Stimulated activated CD8-positive, alpha-beta memory T cell treated with anti-CD3 and anti-CD28 coated beads, Interleukin-2, amount 100 ng/mL, for 1 hour (primary cell): ENCODE measurements at places on chromosomes 7 and 10.

DNA sequence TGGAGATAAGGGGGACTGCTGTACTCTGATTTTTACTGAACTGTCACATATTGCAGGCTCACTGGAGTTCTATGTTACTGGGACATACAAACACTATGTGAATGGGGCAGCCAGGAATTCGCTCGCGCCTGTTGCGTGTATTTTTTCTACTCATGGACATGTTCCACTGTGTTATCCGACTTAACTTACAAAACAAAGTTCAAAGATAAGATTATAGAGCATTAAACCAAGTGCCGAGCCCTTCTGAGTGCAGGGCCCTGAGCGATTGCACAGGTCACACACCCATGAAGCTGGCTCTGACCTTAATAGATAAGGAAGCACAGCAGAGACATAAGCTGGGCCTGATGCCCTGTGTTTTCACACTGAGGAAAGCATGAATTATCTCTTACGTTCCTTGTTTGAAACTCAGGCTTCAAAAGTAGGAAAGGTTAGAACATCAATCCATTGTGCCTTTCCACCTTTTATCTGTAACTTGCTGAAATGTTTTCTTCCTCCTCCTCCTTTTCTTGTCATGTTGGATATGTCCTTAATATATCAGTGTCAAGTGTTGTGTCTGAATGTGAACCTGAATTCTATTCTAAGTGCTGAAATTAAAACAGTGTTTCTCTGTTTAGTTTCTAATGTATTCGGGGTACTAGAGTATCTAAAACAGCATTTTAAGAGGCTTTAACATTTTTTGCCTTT, 273.8 kb downstream of the AUTS2 start:
- DNase-seq, result no peak

- no peak for DNase-seq
Observed at GRCh38 chr10:121788717-121789116, 139.1 kb downstream of the ATE1 start.

DNA sequence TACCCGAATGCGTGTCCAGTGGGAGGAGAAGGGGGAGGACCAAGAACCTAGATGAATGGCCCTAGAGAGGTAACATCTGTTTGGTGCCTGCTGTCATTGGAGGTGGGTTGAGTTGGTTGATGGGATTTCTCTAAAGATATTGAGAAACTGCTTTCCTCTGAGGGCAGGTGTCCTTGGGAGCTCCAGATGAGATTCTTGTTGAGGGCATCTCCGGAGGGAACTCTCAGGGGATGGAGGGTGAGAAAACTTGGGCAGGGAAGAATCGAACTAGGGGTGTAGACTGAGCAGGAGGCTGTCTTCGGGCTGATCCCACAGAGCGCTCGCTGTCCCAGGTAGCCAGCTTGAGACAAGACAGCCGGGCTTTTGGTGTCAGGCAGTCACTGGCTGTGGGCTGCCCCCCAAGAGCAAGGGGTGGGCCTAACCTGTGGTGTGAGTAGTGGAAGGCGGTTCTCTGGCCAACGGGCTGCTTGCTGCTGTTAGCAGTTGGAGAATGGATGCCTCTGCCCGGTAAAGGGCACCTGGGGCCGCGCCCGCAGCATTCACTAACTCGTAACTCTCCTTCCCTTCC, 3.7 kb downstream of the IRF5 start:
- no peak for DNase-seq

- DNase-seq, result no peak
Observed at GRCh38 chr7:88927-89231, 103.5 kb upstream of the FAM20C start.

DNA sequence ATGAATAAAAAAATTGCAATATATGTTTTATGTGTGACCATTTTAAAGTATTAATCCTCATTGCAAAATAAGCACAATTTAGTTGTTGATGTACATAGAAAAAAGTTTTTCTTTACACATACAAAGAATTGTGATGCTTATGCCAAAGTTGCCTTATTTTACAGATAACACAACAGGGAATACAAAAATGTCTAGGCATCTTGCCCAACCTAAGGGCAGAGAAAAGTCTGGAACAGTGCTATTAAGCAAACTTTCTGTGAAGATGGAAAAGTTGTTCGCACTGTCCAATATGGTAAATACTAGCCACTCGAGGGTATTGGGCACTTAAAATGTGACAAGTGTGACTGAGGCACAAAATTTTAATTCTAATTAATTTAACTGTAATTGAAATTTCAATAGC, 190.2 kb upstream of the HGF start:
- no peak for DNase-seq

DNA sequence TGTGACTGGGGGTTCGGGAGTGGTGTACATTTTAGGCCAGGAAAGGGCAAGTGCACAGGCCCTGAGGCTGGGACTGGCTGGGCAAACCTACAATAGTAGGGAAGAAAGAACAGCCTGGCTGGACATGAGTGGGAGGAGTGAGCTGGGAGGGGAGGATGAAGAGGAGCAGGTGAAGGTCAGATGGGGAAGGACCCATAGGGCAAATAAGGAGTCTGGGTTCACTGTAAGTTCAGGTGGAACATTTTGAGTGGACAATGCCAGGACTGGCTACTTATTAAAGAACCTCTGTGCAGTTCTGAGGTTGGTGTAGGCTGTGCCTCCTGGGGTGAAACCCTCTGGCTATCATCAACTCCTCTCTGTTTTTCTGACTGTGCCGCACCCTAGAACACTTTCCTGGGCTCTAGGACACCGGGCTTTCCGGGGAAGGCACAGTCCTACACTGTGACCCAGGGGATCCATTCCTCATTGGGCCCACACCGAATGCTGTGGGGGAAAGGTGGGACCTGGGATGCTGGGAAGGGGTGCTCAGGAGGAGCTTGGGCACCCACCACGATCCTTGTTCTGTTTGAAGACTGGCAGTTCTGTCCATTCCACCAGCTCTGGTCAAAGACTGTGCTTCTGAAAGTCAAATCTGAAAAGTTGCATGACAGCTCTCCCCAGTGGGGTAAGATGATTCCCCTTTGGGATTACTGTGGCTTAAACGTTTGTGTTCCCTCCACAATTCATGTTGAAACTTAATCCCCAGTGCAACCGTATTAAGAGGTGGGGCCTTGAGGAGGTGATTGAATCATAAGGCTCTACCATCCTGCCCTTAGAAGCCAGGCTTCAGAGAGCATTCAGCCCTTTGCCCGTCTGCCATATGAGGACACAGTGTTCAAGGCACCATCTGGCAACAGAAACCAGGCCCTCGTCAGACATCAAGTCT, 4.0 kb upstream of the MMP21 start:
- DNase-seq, result no peak

DNA sequence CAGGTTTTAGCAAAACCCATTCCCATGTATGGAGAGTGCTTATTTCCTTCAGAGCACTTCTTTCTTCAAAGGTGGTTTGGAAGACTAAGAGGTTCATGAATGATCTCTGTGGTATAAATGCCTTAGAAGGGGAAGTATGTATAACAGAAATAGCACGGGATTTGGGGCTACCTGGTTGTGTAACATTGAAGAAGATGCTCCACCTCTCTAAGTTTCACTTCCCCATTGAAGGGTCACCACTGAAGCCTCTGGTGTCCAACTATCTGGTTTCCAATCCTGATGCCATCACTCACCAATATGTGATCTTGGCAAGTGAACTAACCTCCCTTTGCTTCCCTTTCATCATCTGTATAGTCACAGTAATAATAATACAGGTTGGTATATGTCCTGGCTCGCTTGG, 37.2 kb downstream of the CYCS start:
- no peak for DNase-seq

- DNase-seq, result peak; percentile 39
Observed at GRCh38 chr10:77173615-77174461, 463.8 kb downstream of the KCNMA1 start.

DNA sequence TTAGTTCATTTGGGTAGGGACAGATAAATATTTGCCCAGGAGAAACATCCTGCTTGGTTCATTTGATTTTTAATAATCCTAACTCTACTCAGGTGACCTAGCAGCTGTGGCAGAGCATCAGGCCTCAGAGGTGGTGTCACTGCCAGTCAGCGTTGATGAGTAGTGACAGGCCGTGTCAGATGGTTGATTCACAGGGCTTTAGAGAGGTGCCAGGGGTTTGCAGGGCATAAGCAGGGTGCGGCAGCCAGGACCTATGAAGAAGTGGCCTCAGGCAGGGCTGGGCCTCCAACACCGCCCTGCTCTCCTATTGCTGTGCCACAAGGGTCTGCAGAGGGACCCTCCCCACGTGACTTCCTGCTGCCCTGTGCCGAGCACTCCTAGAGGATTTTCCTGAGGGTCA, 128.1 kb downstream of the HECW1 start:
- no peak for DNase-seq

GRCh38 chr7:2460188-2460587, 16.0 kb downstream of the GRIFIN start:
- no peak for DNase-seq

DNA sequence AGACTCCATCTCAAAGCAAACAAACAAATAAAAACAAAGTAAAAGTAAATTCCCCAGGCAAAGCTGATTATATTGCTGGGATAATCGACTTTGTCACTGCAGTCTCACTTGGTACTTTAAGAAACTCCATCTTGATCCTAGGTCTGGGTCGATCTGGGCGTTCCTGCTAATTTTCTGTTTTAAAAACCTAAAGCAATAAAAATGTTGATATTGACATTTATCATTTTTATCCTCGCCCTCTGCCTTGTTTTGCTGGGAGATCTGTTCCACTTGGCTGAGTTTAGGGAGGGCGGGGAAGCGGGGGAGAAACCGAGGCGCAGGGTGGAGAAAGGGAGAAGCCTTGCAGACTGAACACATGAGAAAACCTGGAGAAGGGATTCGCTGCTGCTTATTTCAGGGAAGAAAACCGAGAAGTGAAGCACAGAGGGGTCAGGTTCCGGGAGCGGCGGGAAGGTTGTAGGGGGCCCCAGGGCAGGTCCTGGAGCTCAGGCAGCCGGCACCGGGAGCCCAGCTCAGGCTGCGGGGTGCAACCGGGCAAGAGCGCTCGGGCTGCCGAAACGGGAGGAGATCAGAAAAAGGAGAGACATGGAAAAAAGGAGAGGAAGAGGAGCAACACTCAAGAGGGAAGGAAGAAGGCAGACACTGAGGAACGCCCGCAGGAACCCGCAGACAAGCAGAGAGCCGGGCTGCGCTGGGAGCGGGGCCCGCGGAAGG, 27.3 kb upstream of the KMT2C start:
- no peak for DNase-seq

GRCh38 chr10:97450828-97451227, 4.9 kb downstream of the ZDHHC16 start:
- no peak for DNase-seq

GRCh38 chr10:64089648-64090047, 568.4 kb downstream of the REEP3 start:
- no peak for DNase-seq

DNA sequence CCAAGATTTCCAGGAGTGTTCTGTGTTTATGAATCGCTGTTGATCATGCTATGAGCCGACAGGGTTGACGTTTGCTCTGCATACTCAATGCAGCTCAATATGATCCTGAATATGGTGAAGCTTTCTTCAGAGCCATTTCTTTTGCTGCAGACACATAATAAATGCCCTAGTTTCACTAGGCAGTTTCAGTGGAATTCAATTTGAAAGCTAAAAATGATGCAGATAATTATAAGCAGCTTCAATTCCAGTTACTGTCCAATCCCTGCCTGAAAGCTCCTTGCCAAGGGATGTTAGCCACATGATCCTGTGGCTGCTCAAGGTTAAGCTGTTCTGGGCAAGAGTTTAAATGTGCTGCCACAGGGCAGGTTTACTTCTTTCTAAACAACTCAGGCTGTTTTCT, 805.6 kb downstream of the NRG3 start:
- DNase-seq, result no peak

GRCh38 chr7:158030071-158030470, 557.6 kb downstream of the PTPRN2 start:
- no peak for DNase-seq

DNA sequence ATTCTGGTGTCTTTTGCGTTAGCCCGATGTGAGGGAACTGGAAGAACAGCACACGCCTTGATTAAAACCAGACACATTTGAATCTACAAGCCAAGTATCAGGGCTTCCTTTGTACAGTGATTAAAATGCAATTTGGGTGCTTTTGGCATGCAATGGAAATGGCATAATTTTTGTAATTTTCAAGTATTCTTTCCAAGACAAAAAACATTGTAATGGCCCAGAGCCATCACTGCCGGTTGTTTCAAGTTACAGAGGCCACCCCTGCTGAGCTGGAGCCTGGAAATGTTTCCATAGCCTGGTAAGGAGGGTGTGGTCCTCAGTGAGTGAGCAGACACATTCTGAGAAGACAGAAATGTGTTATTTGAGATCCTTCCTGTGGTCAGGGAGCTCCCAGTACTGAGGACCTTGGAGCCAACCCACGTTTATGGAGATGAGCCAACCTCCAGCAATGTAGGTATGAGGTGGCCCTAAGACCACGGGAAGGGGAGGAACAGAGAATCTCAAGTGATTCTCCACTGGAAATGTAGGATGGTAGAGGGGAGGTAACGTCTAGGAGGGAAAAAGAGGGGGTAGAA, 20.9 kb downstream of the TEX36 start:
- no peak for DNase-seq

DNA sequence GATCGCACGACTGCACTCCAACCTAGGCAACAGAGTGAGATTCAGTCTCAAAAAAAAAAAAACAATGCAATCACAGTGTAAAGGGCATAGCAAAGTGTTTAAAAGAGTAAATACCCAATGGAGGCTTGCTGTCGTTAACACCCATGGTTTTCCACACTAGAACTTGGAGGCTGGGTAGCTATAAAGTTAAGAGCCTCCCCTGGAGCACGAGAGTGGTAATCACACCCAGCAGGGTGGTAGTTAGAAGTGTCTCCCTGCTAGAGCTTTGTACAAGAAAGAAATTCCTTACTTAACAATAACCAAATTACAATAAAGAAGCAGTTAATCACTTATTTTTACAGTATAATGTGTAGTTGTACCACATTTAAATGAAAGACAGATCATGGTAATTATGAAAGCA, 1078.9 kb downstream of the NRG3 start:
- no peak for DNase-seq

DNA sequence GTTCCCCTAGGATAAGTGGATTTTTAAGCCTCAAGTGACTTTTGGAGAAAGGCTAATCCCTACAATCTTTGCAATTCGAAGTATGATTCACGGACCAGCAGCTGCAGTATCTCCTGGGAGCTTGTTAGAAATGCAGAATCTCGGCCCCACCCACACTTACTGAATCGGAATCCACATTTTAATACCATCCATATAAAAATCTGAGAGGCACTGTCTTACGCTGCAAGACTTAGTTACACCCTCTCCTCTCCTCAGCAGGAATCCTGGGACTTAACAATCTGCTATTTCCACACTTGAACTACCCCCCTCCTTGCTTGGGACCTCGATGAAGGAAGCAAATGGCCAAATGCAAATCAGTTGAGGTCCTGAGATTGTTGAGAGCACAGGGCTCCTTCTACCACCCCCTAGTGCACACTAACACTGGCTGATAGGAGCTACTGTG, 21.0 kb downstream of the ITPRIP start:
- DNase-seq, result no peak

GRCh38 chr7:37038706-37039105, 314.4 kb upstream of the AOAH start:
- no peak for DNase-seq
